SJCRH30 (cell line): ENCODE measurements at places on chromosomes 2 and 18. TPM values are rescaled to one million over a fixed set of nuclear protein-coding genes. Genes with fewer than 3 reads are reported as not detected.

DNA sequence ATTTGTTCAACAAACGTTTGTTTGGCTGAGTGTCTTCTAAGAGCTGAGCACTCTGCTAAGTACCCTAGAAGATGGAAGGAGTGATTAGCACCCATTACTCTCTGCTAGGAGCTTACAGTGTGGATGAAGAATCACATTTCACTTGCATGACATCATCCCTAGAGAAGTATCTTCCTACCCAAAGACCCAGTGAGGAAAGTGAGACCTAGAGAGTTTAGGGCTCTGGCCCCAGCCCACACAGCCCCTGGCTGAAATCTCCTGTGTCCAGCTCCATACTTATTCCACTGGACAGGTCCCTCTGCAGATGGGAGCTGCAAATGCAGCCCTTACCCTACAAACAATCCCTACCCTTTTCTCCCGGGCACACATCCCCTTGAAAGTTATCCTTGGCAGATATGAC lies 26.8 kb upstream of the EPAS1 start:
- no peak overlapping the region for H3K4me3 ChIP-seq
- no peak for DNase-seq
- H3K27me3 ChIP-seq: no peaks in the 10 kb centered on the region
- peaks cover 18% of the 10 kb centered on the region for H3K4me1 ChIP-seq

Gene SLC14A1
- total RNA-seq: not detected in 2 replicates

- no peak for DNase-seq
- H3K27ac ChIP-seq: no peak overlapping the region
- H3K4me3 ChIP-seq: no peak overlapping the region
These were observed 204.4 kb upstream of the RASGRP3 start for GRCh38 chr2:33272001-33272400.

DNA sequence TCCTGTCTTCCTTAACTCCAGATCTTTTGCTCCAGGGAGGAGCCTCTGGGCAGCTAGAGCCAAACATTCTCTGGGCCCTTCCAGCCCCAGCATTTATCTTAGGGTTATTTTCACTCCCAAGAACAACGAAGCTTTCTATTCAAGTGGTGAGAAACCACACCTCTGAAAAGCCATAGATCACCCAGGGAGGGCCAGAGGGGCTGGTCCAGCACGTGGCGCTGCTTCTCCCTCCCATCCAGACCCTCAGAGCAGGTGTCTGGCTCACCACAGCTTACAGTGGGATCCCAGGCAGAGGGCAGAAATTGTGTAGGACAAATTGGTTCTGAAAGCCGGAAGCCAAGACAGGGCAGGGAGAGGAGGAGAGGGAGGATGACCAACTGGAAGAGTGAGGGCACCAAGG lies 74.0 kb upstream of the PKDCC start:
- DNase-seq: peak; percentile 65
- no peak overlapping the region for H3K27ac ChIP-seq
- H3K4me1 ChIP-seq: peaks cover 9% of the 10 kb centered on the region; the same call in 1 of the 2 replicates
- no peaks in the 10 kb centered on the region for H3K36me3 ChIP-seq
- no peak overlapping the region for H3K4me3 ChIP-seq

Gene ALK
- total RNA-seq: 56.4 and 59.6 TPM in 2 replicates

GRCh38 chr2:10034333-10035052 lies 8.9 kb upstream of the KLF11 start:
- no peak overlapping the region for H3K27ac ChIP-seq
- DNase-seq: no peak
- H3K27me3 ChIP-seq: no peaks in the 10 kb centered on the region
- no peak overlapping the region for H3K4me3 ChIP-seq

GRCh38 chr2:11998218-11998617 lies 251.8 kb downstream of the LPIN1 start:
- peak overlapping the region; percentile 92 for H3K27ac ChIP-seq
- no peak overlapping the region for H3K4me3 ChIP-seq
- DNase-seq: peak; percentile 58

DNA sequence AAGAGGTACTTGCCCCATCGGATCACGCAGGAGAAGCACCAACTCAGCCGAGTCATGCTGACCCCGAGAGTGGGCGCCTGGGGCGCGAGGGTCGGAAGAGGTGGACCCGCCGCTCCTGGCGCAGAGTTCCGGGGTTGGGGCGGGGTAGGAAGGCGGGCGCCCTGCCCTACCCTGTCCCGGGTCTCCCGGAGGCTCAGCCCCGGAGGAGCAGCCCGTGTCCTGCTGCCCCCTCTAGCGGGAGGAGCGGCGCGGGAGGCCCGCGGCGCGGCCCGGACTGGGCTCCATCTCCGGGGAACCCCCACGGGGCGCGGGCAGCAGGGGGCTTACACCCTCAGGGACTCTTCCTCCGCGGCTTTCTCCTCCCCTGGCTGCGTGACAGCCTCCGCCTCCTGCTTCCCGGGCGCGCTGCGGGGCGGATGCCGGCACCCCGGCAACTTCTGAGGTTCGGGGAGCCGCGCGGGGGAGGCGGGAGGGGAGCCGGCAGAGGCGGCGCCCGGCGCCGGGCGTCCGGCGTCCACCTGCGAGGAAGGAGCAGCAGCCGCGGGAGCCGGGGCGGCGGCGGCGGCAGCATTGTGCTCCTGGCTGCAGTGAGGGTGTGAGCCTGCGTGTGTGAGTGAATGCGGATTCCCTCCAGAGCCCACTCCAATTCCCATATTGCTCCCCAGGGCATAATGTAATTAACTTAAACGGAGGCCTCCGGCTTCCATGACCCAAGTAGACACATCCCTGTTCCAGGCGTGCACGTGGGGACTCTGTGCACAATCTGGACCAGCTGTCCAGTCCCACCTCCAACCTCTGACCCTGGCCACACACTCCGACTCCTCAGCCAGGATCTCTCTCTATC lies 7.6 kb upstream of the TNS1 start:
- DNase-seq: peak; percentile 17
- H3K4me3 ChIP-seq: peak overlapping the region; percentile 25
- no peaks in the 10 kb centered on the region for H3K4me1 ChIP-seq
- H3K36me3 ChIP-seq: no peaks in the 10 kb centered on the region
- no peak overlapping the region for H3K27ac ChIP-seq

- no peaks in the 10 kb centered on the region for H3K36me3 ChIP-seq
- peaks cover 10% of the 10 kb centered on the region; the same call in 1 of the 2 replicates for H3K27me3 ChIP-seq
- peaks cover 7% of the 10 kb centered on the region for H3K4me1 ChIP-seq
- no peak overlapping the region for H3K4me3 ChIP-seq
- no peak overlapping the region for H3K27ac ChIP-seq
- peak; percentile 83 for DNase-seq
These were observed 81.2 kb downstream of the ADD2 start for GRCh38 chr2:70686577-70687460.

Gene XDH
- 0.03 TPM in 1 of 2 replicates, not detected in the other for total RNA-seq

GRCh38 chr2:235944591-235944990 lies 223.6 kb downstream of the GBX2 start:
- DNase-seq: no peak
- no peak overlapping the region for H3K4me3 ChIP-seq
- no peaks in the 10 kb centered on the region for H3K36me3 ChIP-seq

Gene METTL4
- 15.0 and 15.6 TPM in 2 replicates for total RNA-seq

GRCh38 chr18:32373505-32373904 lies 97.2 kb downstream of the GAREM1 start:
- no peaks in the 10 kb centered on the region for H3K27me3 ChIP-seq
- H3K4me3 ChIP-seq: no peak overlapping the region
- H3K4me1 ChIP-seq: peaks cover 7% of the 10 kb centered on the region

DNA sequence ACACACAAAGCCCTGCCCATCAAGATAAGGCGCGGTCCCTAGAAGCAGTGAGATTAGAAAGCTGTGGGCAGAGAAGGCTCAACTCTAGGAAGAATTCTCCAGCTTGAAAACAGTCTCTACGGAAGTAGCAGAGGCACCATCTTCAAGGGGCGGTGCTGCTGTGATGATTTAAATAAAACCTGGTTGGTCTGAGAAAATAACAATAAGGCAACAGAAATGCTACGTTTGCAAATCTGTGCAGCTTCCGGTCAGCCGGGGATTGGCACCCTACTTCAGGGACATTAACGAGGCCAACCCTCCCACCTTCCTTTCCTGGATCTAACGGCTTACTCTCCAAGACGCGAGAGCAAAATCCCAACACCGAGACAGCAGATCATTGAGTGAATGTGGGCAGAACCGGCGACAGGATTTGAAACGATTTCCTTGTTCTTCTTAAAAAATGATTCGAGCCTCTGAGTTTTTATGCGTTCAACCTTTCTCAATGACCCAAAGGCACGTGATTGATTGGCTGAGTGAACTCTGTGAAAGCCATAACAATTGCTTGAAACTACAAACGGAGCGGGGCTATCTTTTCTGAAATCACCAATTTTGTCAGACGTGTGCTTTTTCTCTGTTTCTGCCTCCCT lies 93.7 kb upstream of the ZNF516 start:
- no peak overlapping the region for H3K4me3 ChIP-seq
- no peaks in the 10 kb centered on the region for H3K36me3 ChIP-seq
- H3K4me1 ChIP-seq: no peaks in the 10 kb centered on the region
- no peak for DNase-seq

DNA sequence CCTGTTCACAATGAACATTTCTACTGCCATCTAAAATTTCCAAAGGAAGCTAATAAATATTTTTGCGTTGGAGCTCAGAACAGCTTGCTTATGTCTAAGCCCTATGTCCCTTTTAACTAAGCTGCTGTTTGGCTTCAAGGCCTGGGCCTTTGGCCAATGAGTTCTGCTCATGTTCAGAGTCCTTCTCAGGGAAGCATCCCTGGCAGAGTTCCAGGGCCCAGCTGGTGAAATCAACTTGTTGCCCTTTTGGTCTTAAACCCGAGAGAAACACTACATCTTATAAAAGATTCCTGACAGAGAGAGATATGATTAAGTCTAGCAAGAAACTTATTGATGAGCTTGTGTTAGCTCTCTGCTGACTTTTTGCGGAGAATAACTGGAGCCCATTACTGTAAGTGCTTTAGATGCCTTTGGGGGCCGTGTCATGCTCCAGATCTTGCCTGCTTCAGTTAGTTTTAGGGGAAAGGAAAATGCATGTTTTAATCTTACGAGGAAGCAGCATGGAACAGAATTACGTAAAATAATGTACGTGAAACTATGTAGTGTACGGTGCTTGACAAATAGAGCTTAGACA lies 102.5 kb upstream of the NOSTRIN start:
- H3K27me3 ChIP-seq: no peaks in the 10 kb centered on the region
- H3K4me1 ChIP-seq: no peaks in the 10 kb centered on the region
- DNase-seq: peak; percentile 31
- H3K36me3 ChIP-seq: 0 out of 2 replicates have a peak, but pooled peaks cover 5% of the 10 kb centered on the region
- H3K4me3 ChIP-seq: no peak overlapping the region

Gene MAP3K19
- total RNA-seq: not detected in 2 replicates

Gene ADI1
- total RNA-seq: 53.6 and 55.9 TPM in 2 replicates

GRCh38 chr2:246489-247144 lies 17.2 kb downstream of the SH3YL1 start:
- peak; percentile 30 for DNase-seq
- no peak overlapping the region for H3K27ac ChIP-seq
- H3K36me3 ChIP-seq: no peaks in the 10 kb centered on the region; the same call in 1 of the 2 replicates
- no peak overlapping the region for H3K4me3 ChIP-seq

Gene C2orf15
- 0.24 and 0.25 TPM in 2 replicates for total RNA-seq

DNA sequence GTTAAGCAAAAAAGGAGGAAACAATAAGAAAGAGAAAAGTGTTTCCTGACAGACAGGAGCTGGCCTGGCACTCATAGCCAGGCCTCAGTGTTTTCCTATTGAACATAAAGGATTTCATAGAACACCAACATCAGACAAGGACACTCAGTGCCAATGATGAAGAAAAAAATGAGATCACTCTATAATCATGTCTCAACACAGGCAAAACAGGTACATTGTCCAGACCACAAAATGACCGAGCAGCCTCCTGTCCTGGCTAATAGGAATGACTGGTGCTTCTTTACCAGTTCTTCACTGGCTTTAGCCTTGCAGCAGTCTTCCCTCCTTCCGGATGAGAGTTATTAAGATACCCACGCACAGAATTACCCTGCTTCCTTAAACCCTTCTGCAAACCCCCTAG lies 35.6 kb downstream of the SEMA4F start:
- no peaks in the 10 kb centered on the region for H3K4me1 ChIP-seq
- no peaks in the 10 kb centered on the region for H3K36me3 ChIP-seq
- H3K4me3 ChIP-seq: no peak overlapping the region
- 0 out of 2 replicates have a peak, but pooled peaks cover 4% of the 10 kb centered on the region for H3K27me3 ChIP-seq
- DNase-seq: no peak

Gene B3GNT7
- total RNA-seq: 0.04 TPM in 1 of 2 replicates, not detected in the other

- no peaks in the 10 kb centered on the region for H3K36me3 ChIP-seq
- no peak for DNase-seq
- H3K4me3 ChIP-seq: no peak overlapping the region
- no peak overlapping the region for H3K27ac ChIP-seq
These were observed 104.8 kb upstream of the FN1 start for GRCh38 chr2:215540658-215541057.

Gene LRRC30
- not detected in 2 replicates for total RNA-seq

GRCh38 chr18:75923169-75923568 lies 495.7 kb upstream of the SMIM21 start:
- no peaks in the 10 kb centered on the region for H3K36me3 ChIP-seq
- H3K4me1 ChIP-seq: no peaks in the 10 kb centered on the region
- H3K27ac ChIP-seq: no peak overlapping the region
- H3K4me3 ChIP-seq: no peak overlapping the region
- DNase-seq: no peak

DNA sequence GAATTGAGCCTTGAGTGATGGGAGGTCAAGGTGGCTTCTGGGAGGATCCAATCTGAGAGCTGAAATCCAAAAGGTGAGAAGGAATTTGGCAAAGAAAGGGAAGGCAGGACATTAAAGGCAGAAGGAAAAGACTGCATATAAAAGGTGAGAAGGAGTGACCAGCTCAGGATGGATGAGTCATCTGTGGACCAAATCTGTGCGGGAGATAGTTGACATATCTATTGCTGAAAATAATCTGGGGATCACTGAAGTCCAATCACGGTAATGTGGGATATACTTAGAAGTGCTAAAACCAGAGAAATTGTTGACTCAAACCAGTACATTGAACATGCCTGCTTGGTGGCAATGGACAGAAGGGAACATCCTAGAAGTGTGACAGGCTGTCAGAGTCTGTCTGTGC lies 8.0 kb upstream of the PTPN4 start:
- no peaks in the 10 kb centered on the region for H3K36me3 ChIP-seq
- no peak for DNase-seq
- no peak overlapping the region for H3K27ac ChIP-seq
- no peaks in the 10 kb centered on the region for H3K27me3 ChIP-seq
- H3K4me3 ChIP-seq: no peak overlapping the region
- H3K4me1 ChIP-seq: no peaks in the 10 kb centered on the region; the same call in none of the 2 replicates

Gene SIX3
- 1.8 and 2.0 TPM in 2 replicates for total RNA-seq

GRCh38 chr2:128746356-128746755 lies 427.7 kb upstream of the HS6ST1 start:
- H3K4me1 ChIP-seq: peaks cover 33% of the 10 kb centered on the region
- H3K4me3 ChIP-seq: peak overlapping the region; percentile 21
- H3K36me3 ChIP-seq: no peaks in the 10 kb centered on the region
- no peaks in the 10 kb centered on the region for H3K27me3 ChIP-seq

DNA sequence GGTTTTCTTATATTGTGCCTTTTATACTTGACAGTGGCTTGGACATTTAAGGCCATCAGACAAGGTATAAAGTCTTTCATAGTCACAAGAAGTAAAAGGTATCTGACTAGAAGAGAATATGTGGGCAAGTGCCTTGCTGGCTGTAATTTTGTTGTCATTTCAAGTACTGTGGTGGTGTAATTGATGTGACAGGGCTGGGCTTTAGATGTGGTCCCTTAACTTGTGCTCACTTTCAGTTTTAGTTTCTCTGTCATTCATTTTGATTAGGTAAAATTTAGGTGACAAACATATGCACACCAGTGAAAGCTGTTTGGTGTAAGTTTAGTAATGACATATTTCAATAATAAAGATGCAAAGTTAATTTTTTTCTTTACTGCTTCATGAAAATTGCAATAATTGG lies 31.2 kb upstream of the TBR1 start:
- H3K36me3 ChIP-seq: peaks cover 40% of the 10 kb centered on the region
- H3K27me3 ChIP-seq: no peaks in the 10 kb centered on the region
- no peak overlapping the region for H3K27ac ChIP-seq
- no peak overlapping the region for H3K4me3 ChIP-seq
